Thymus (tissue), 14 donors: ENCODE measurements at places on chromosomes 1 and 21.
A peak's percentile ranks its signal among the peaks of the same experiment; 100 is the strongest.

- H3K4me3 ChIP-seq, result no peak overlapping the region
- H3K27me3 ChIP-seq, result no peaks in the 10 kb centered on the region
- no peaks in the 10 kb centered on the region for H3K36me3 ChIP-seq
Observed at GRCh38 chr1:67708606-67709005, 23.6 kb downstream of the GADD45A start.

DNA sequence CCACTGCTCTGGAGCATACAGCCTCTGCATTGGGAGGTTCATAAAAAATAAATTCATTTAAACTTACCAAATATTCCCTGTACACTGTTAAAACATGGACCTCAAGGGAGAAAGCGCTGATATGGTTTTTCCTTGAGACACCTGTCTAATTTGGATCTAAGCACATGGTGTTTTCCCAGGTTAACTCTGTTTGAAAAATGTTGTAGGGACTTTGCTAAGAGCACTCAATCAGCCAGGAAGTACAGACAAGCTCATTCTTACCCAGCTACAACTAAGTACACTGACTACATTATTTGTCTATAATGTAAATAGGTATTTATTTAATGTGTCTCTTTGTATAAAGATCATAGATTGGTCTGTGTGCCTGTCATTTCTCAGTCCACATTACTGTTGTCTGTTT lies 61.8 kb upstream of the BCAR3 start:
- no peaks in the 10 kb centered on the region for H3K27me3 ChIP-seq
- no peak for DNase-seq
- H3K27ac ChIP-seq, result no peak overlapping the region
- H3K4me1 ChIP-seq, result peaks cover 6% of the 10 kb centered on the region
- no peaks in the 10 kb centered on the region for H3K36me3 ChIP-seq
- H3K4me3 ChIP-seq, result no peak overlapping the region

DNA sequence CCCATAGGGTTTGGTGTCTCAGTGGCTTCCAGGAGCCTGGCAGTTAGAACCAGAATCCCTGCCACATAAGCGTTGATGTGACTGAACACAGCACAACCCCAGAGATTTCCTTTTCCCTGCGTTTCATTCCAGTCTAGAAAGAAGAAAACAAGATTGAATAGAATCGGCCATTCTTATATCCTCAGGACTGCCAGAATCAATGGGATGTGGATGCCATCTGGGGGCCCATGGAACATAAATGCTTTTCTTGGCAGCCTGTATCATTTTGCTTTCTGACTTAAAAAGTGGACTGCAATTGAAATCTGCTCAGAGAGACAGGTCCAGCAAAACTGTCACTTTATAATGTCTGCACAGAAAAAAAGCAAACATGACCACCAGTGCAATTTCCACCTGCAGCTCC lies 80.3 kb downstream of the DISC1 start:
- H3K4me3 ChIP-seq, result no peak overlapping the region
- no peaks in the 10 kb centered on the region for H3K4me1 ChIP-seq
- DNase-seq, result no peak

GRCh38 chr1:178931858-178932551 lies 61.1 kb upstream of the ANGPTL1 start:
- no peaks in the 10 kb centered on the region for H3K36me3 ChIP-seq
- no peak for DNase-seq
- peaks cover 5% of the 10 kb centered on the region for H3K4me1 ChIP-seq

GRCh38 chr1:21875621-21876063 lies 61.5 kb downstream of the HSPG2 start:
- no peaks in the 10 kb centered on the region for H3K36me3 ChIP-seq
- no peak overlapping the region for H3K4me3 ChIP-seq
- no peaks in the 10 kb centered on the region for H3K4me1 ChIP-seq
- H3K27me3 ChIP-seq, result no peaks in the 10 kb centered on the region

- peaks cover 23% of the 10 kb centered on the region for H3K4me1 ChIP-seq
- no peak for DNase-seq
- no peaks in the 10 kb centered on the region for H3K36me3 ChIP-seq
- peak overlapping the region; percentile 98 for H3K27ac ChIP-seq
- H3K4me3 ChIP-seq, result no peak overlapping the region
Observed at GRCh38 chr1:26017606-26018005, 4.0 kb upstream of the EXTL1 start.

DNA sequence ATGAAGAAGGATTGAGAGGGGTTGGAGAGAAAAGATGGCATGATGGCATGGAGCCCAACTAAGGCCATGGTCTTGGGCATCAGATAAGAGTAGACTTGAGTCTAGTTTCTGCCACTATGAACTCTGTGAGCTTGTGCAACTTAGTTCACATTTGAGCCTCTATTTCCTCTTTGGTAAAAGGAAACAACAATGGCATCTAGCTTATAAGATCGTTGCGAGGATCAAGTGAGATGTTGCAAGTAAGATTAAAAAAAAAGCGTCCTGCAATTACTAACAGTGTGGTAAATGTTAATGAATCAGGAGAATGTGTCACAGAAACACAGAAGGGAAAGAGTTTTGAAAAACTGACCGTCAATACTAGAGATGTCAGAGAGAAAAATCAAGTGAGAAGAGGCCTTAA lies 202.9 kb upstream of the FGGY start:
- H3K36me3 ChIP-seq, result no peaks in the 10 kb centered on the region
- no peak overlapping the region for H3K27ac ChIP-seq
- H3K4me1 ChIP-seq, result no peaks in the 10 kb centered on the region
- H3K27me3 ChIP-seq, result no peaks in the 10 kb centered on the region
- no peak overlapping the region for H3K4me3 ChIP-seq

- H3K36me3 ChIP-seq, result no peaks in the 10 kb centered on the region
- H3K4me3 ChIP-seq, result no peak overlapping the region
- H3K4me1 ChIP-seq, result no peaks in the 10 kb centered on the region
- H3K27ac ChIP-seq, result no peak overlapping the region
- DNase-seq, result no peak
- peaks cover 13% of the 10 kb centered on the region for H3K27me3 ChIP-seq
Observed at GRCh38 chr1:36572906-36573305, 90.2 kb upstream of the CSF3R start.

DNA sequence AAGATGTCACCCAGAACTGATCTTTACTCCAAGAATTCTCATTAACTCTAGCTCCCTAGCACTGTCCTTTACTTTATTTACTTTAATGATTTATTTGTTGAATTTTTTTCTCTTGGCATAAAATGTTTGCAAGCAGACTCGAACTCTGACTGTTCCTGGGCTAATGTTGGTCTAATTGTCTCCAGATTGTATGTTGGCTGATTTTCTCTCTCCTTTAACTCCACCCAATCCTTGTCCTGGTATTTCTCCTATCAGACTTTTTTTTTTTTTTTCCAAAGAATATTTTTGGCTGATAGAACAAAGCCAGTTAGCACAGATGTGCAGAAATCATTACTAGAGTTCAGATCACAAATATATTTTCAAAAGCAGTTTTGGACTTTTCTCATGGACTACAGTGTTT lies 82.6 kb downstream of the ATF6 start:
- no peak for DNase-seq
- H3K36me3 ChIP-seq, result peaks cover 5% of the 10 kb centered on the region
- H3K4me1 ChIP-seq, result no peaks in the 10 kb centered on the region
- no peaks in the 10 kb centered on the region for H3K27me3 ChIP-seq

DNA sequence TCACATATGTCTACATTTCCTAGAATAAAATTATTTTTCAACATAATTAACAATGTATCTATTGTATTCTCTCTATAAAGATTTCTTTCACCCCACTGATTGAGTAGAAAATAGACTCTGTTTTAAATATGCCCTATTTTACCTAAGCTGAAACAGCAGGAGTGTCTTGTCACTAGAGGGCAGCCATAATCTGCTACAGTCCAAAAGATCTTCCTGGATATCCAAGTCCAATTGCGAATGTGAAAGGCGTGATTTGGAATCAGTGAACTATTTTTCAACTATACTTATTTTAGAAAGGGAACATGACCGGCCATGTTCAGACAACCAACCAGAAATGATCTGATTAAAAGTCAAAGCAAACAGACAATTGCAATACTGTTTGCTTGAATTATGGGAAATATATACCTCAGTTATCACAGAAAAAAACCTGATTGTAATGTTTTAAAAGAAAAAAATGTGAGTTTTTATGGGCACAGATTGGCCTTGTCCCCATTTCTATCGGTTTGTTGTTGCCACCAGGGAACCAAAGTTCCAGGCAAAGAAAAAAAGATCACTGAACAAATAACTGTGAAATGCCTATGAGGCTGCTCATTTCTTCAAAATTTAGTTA lies 1211.0 kb upstream of the ADGRL4 start:
- no peak overlapping the region for H3K4me3 ChIP-seq
- H3K27me3 ChIP-seq, result no peaks in the 10 kb centered on the region
- no peak overlapping the region for H3K27ac ChIP-seq
- DNase-seq, result no peak
- no peaks in the 10 kb centered on the region for H3K4me1 ChIP-seq

GRCh38 chr1:208101661-208102431 lies 142.3 kb downstream of the PLXNA2 start:
- H3K27me3 ChIP-seq, result no peaks in the 10 kb centered on the region
- H3K4me3 ChIP-seq, result no peak overlapping the region
- no peaks in the 10 kb centered on the region for H3K36me3 ChIP-seq
- no peak overlapping the region for H3K27ac ChIP-seq
- no peak for DNase-seq
- peaks cover 6% of the 10 kb centered on the region for H3K4me1 ChIP-seq

DNA sequence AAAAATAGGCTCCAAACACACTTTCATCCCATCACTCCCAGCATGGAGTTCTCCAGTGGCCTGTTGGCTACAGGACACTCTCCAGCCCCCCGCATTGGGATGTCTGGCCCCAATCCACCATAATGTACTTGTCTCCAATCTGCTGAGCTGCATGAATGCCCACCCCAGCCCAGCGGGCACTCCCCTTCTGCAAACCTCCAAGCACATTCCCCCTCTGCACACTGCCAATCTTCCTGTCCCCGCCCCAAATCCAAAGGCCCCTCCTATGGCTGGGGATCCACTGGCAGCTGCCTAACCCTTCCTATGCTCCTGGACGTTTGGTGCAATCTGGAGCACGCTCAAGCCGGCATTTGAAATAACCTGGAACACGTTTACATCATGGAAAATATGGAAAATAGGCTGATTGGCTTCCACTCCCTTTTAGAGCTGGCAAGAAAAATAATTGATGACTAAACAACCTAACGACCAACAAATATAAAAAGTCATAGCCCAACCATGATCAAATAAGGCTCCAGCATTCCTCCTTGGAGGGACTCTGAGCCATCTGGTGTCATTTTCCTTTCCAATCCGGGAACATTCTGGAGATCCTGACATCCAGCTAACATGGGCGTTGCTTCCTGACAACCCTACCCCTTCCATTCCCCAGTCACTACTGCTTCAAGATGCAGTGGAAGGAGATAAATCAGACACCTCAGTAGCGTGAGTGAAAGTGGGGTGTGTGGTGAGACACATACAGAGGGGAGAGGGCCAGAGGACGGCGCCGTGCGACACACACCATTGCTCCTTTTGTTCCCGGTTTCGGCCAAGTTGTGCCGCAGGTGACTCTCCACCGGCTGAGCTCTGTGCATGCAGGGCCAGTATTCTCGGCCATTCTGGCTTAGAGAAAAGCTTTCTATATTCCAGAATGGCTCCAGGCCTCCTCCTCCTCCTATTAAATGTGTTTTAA lies 41.6 kb downstream of the PDE9A start:
- DNase-seq, result no peak
- H3K4me3 ChIP-seq, result no peak overlapping the region
- no peak overlapping the region for H3K27ac ChIP-seq
- H3K36me3 ChIP-seq, result peaks cover 13% of the 10 kb centered on the region

DNA sequence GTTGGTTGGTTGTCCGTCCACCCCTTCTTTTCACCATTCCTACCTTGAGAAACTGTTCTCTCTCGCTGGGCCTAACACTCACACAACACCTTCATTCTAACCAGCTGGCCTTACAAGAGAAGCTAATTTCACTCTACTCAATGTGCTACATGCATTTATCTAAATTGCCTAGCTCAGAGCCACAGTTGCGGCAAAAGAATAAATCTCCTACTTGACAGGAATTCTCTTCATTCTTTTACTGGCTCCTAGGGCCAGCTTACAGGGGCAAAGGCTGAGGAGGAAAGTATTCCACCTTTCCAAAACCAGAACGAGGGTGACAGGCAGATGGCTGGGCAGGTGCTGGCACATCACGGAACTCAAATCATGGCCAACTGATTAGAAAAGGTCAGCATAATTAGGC lies 6.5 kb downstream of the F3 start:
- H3K27ac ChIP-seq, result no peak overlapping the region
- no peak overlapping the region for H3K4me3 ChIP-seq

DNA sequence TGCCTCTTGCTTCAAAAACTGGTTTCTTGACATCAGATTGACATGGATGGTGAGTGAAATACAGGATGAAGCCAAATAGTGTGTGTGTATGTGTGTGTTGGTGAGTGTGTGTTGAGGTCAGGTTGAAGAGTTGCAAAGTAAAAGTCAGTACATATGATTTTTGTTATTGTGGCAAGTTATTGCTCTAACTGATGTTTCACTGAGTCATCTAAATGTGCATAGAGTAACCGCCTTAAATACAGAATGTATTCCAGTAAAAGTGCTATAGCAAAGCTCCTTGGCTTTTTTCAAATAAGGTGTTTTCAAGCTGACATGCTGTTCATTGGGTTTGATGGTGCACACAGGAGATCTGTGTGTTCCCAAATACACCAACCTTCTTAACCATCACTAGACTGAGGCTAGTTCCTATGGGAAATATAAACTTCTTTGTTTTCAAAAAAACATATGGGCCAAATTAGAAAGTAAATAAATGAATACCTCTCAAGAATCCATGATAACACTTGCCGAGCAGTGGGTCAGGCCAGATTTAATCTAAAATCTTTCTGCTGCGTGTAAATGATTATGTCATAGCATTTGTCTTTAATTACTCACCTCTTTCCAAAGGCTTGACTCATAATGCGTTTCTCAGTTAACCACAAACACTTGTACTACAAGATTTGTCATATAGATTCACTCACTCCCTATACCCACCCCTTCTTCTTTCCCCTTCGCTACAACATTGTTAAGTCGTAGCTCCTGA lies 151.1 kb downstream of the LYPLAL1 start:
- H3K27me3 ChIP-seq, result no peaks in the 10 kb centered on the region
- no peak overlapping the region for H3K4me3 ChIP-seq
- no peaks in the 10 kb centered on the region for H3K36me3 ChIP-seq
- H3K27ac ChIP-seq, result no peak overlapping the region
- no peaks in the 10 kb centered on the region for H3K4me1 ChIP-seq

GRCh38 chr1:2203671-2204414 lies 9.3 kb upstream of the FAAP20 start:
- H3K27me3 ChIP-seq, result peaks cover 25% of the 10 kb centered on the region
- H3K36me3 ChIP-seq, result no peaks in the 10 kb centered on the region
- H3K4me3 ChIP-seq, result peak overlapping the region; percentile 46
- no peak overlapping the region for H3K27ac ChIP-seq
- H3K4me1 ChIP-seq, result peaks cover 21% of the 10 kb centered on the region
